ENCODE measurements at places on chromosomes 11 and 22.

- H3K4me1 ChIP-seq, result no peaks in the 10 kb centered on the region
- H3K27me3 ChIP-seq, result peaks cover 6% of the 10 kb centered on the region
- no peaks in the 10 kb centered on the region for H3K36me3 ChIP-seq
- no peak overlapping the region for H3K27ac ChIP-seq
- no peak for DNase-seq
- H3K4me3 ChIP-seq, result no peak overlapping the region
Measured at GRCh38 chr11:128939591-128939990, 3.1 kb downstream of the TP53AIP1 start.

DNA sequence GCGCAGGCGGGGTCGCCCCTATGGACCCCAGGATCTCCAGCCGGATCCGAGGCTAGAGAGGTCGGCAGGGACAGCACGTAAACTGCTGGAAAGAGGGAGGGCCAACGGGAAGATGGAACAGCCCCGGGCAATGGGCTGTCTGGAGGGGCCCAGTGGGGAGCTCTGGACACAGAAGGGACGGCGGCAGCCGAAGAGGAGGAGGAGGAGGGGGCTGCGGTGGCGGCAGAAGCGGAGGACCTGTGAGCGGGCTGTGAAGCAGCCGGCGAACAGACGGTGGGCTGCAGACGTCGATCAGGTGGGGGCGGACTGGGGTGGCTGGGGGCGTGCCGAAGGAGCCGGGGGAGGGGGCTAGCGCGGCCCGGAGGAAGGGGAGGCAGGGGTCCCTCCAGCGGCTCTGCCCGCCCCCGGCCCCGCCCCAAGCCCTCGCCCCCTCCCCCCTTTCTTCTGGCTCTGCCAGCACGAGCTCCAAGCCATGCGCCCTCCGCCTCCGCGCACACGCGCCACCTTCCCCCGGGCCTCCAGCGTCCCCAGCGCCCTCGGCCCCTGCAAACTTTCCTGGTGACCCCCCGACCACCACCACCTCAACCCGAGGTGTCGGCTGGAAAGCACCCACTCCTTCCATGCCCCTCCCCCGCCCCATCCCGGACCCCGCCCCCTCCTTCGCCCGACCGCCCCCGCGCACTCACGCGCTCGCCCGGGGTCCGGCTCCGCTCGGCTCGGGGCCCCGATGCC, 432 bp downstream of the TNKS1BP1 start:
- no peaks in the 10 kb centered on the region for H3K27me3 ChIP-seq
- peak overlapping the region; percentile 81 for H3K27ac ChIP-seq
- H3K4me3 ChIP-seq, result peak overlapping the region; percentile 85

- no peaks in the 10 kb centered on the region for H3K36me3 ChIP-seq
- no peak for DNase-seq
- H3K4me1 ChIP-seq, result no peaks in the 10 kb centered on the region
- peaks cover 8% of the 10 kb centered on the region for H3K27me3 ChIP-seq
Measured at GRCh38 chr11:33564856-33565453, 135.7 kb downstream of the C11orf91 start.

DNA sequence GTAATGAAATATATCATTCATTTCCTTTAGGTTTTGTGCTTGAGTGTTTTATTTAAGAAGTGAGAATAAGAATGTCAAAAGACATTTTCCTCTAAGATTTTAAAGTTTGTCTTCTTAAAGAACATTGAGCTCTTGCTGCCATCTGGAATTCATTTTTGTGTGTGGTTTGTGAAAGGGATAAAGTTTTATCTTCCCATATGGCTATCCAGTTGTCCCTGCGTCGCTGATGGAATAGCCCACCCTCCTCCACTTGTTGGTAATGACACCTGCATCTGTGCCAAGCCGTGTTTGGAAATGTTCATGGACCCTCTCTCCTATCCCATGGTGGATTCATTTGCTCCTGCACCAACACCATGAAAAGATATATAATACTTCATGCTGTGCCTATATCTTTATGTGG, 901.5 kb downstream of the BRD1 start:
- no peaks in the 10 kb centered on the region for H3K4me1 ChIP-seq
- no peak overlapping the region for H3K4me3 ChIP-seq
- H3K36me3 ChIP-seq, result no peaks in the 10 kb centered on the region

DNA sequence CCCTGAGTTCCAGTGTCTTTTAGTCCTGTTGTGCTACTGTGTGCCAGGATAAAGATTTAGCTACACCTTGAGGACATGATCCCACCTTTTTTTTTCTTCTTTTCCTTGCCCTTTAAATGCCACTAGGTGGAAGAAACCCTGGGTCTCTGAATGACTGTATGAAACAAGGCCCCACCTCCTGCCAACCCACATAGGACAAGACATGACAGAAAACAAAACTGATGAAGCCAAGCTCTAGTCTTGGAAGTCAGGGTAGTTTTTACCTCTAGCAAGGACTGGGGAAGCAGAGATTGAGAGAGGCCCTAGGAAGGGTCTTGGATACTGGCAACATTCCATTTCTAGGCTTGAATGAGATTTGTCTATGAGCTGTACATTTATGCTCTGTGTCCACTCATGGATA, 410.7 kb downstream of the MIAT start:
- no peaks in the 10 kb centered on the region for H3K36me3 ChIP-seq
- no peak overlapping the region for H3K4me3 ChIP-seq
- peaks cover 4% of the 10 kb centered on the region for H3K4me1 ChIP-seq
- no peak overlapping the region for H3K27ac ChIP-seq
- no peak for DNase-seq

DNA sequence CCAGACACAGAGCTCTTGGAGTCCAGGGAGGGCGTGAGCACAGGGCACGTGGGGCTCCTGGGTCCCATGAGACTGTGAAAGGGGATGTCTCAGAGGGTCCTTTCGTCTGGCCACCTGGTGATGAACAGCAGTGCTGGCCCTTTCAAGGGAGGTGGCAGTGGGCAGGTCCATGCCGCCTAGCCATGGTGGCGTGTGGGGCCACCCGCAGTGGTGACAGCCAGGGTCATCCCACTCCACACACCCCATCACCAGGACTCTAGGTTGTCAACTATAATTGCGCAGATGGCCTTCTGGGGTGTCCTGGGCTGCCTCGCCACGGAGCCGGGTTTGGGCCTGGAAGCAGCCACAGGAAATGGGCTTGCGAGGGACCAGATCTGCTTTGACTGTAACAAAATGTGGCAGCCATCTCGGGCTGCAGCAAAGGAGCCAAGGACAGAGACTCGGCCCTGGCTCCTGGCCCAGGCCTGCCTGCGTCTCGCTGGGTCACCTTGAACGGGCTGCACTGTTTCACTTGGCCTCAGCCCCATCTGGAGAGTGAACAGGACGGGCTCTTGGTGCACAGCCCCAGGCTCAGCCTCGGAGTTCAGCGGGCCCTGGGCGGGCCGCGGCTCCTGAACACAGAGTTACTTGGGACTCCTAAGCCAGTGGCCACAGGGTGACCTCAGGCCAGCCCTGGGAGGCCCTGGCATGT, 1350.5 kb downstream of the BRD1 start:
- H3K27ac ChIP-seq, result no peak overlapping the region
- DNase-seq, result no peak
- H3K4me1 ChIP-seq, result no peaks in the 10 kb centered on the region
- H3K4me3 ChIP-seq, result no peak overlapping the region

- H3K27me3 ChIP-seq, result no peaks in the 10 kb centered on the region
- no peak for DNase-seq
- peaks cover 11% of the 10 kb centered on the region for H3K36me3 ChIP-seq
- no peak overlapping the region for H3K4me3 ChIP-seq
- H3K27ac ChIP-seq, result no peak overlapping the region
Measured at GRCh38 chr22:42052765-42053164, 17.8 kb downstream of the NAGA start.

- DNase-seq, result no peak
- H3K4me1 ChIP-seq, result no peaks in the 10 kb centered on the region
- no peaks in the 10 kb centered on the region for H3K27me3 ChIP-seq
- no peaks in the 10 kb centered on the region for H3K36me3 ChIP-seq
- H3K4me3 ChIP-seq, result no peak overlapping the region
Measured at GRCh38 chr22:24180316-24181087, 785 bp upstream of the SUSD2 start.

- H3K36me3 ChIP-seq, result no peaks in the 10 kb centered on the region
- H3K27me3 ChIP-seq, result no peaks in the 10 kb centered on the region
- no peak for DNase-seq
- no peak overlapping the region for H3K4me3 ChIP-seq
- no peak overlapping the region for H3K27ac ChIP-seq
Measured at GRCh38 chr11:111045874-111046273, 199.7 kb upstream of the POU2AF2 start.

GRCh38 chr11:64571050-64571409, 20.0 kb upstream of the SLC22A12 start:
- H3K4me1 ChIP-seq, result peaks cover 5% of the 10 kb centered on the region
- no peak overlapping the region for H3K27ac ChIP-seq
- H3K27me3 ChIP-seq, result peaks cover 9% of the 10 kb centered on the region
- no peak overlapping the region for H3K4me3 ChIP-seq
- no peak for DNase-seq
- no peaks in the 10 kb centered on the region for H3K36me3 ChIP-seq
